ENCODE measurements at places on chromosomes 7 and 10.

DNA sequence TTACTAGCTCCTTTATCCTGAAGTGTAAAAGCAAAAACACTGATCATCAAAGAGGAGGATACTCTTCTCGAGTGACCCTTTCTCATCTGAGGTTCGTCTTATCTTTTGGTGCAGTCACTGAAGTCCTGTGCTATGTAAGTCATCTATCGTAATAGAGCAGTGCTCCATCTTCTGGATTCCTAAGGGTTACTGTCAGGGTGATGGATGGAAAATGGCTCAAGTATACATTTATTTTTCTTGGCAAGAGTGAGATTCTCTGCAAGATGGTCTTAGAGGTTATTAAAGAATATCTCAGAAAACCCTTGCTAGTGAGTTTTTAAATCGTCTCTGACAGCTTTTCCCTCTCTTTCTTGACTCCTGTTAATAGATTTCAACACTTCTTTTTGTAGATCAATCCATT, 12.4 kb downstream of the PRKG1 start:
- no peak for DNase-seq

GRCh38 chr10:113438652-113439051, 114.2 kb upstream of the HABP2 start:
- DNase-seq = peak; percentile 90

GRCh38 chr7:103011650-103012049, 62.9 kb downstream of the FBXL13 start:
- DNase-seq = peak; percentile 12

DNA sequence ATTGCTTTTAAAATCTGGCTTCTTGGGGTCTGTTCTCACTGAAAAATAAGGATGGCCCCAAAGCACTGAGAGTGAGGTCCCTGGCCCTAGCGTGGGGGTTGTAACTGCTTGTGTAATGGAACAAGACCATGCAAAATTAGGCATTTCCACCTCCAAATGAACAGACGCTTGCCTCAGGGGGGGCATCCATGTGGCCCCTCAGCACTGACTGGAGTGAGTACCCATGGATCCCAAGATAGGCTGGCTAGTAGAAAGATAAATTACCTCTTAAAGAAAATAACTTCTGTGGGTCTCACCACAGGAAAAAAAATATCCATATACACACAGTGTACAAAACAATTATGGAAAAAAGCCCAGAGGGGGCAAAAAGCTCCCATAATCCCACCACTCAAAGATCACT, 15.2 kb upstream of the CPA1 start:
- no peak for DNase-seq

- DNase-seq = peak; percentile 92
Measured at GRCh38 chr7:134941185-134941900, 45.0 kb upstream of the AGBL3 start.

- no peak for DNase-seq
Measured at GRCh38 chr10:34705563-34705962, 109.5 kb downstream of the PARD3 start.

- DNase-seq = no peak
Measured at GRCh38 chr10:103747193-103747865, 108.0 kb downstream of the SH3PXD2A start.

GRCh38 chr7:36487756-36488336, 98.2 kb downstream of the ANLN start:
- DNase-seq = peak; percentile 69

- DNase-seq = peak; percentile 90
Measured at GRCh38 chr10:44627591-44628354, 242.9 kb upstream of the CXCL12 start.

- no peak for DNase-seq
Measured at GRCh38 chr10:119714484-119714816, 11.4 kb upstream of the INPP5F start.

- peak; percentile 98 for DNase-seq
Measured at GRCh38 chr10:3467052-3467951, 294.7 kb upstream of the PITRM1 start.

- DNase-seq = peak; percentile 93
Measured at GRCh38 chr10:104327745-104328645, 10.3 kb downstream of the ITPRIP start.

- DNase-seq = no peak
Measured at GRCh38 chr7:2260820-2261219, 18.8 kb downstream of the NUDT1 start.

DNA sequence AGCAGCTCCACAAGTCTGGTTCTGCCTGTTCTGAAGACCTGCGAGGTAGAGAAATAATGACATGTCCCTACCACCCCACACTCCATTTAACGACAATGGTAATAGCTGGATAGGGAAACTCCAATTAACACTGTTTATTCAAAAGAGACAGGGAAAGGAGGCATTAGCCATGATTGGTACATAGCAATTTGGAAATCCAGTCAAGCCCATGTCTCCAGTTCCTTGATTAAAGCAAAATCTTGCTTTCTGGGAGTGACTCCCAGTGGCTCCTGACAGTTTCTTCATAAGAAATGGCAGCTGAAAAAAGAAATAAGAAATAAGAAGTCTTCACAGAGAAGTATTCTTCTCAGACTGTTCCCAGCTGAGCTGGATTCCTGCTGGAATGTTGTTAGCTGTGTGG, 140.7 kb upstream of the LYZL2 start:
- no peak for DNase-seq

DNA sequence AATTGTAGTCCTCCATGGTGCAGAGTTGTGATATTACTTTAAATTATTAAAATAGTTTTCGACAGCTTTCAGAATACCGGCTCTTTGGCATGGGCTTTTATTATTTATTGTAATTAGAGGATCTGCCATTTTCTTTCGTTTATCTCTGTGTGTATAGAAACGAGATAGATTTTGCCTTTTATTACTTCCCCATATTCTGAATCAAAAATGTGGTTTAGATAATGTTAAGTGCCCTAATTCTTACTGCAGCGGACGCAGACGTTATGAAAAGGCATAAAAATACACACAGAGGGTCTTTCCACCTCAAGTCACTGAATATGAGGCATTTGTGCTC, 1.9 kb upstream of the ARID5B start:
- DNase-seq = no peak

GRCh38 chr7:32865448-32866030, 26.0 kb downstream of the KBTBD2 start:
- no peak for DNase-seq

- no peak for DNase-seq
Measured at GRCh38 chr7:113142385-113143119, 24.2 kb upstream of the SMIM30 start.

- no peak for DNase-seq
Measured at GRCh38 chr7:138023618-138024342, 21.9 kb upstream of the CREB3L2 start.
